Type B pancreatic cell (in vitro differentiated cells): ENCODE measurements at places on chromosomes 5 and 9. TPM values are rescaled to one million over a fixed set of nuclear protein-coding genes. Genes with fewer than 3 reads are reported as not detected.
A peak's percentile ranks its signal among the peaks of the same experiment; 100 is the strongest.

The CDH12 gene
- 7.8 and 10.2 TPM in 2 replicates for total RNA-seq

The DAP gene
- 82.7 and 102 TPM in 2 replicates for total RNA-seq

The DRD1 gene
- 0.17 and 0.87 TPM in 2 replicates for total RNA-seq

DNA sequence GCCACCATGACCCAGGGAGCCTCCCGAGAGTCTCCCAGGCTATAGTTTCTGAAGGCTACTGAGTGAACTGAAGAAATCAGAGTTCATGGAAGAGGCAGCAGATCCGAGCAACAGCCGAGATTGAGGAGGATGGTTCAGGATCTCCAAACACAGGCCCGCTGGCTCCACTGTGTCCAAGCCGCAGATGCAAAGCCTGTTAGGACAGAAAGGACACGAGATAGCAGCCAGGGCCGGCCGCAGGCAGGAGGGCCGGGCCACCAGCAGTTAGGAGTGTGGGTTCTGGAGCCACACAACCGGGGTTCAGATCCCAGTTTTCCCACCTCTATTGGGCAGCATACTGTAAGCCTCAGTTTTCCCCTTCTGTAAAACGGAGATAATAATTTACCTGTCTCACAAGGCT lies 27.7 kb downstream of the NEK6 start:
- no peaks in the 10 kb centered on the region for H3K36me3 ChIP-seq
- H3K4me3 ChIP-seq = peak overlapping the region; percentile 49
- peaks cover 5% of the 10 kb centered on the region for H3K4me1 ChIP-seq
- H3K27ac ChIP-seq = no peak overlapping the region
- no peak for DNase-seq

GRCh38 chr9:123823194-123823947 lies 106.6 kb downstream of the DENND1A start:
- peaks cover 5% of the 10 kb centered on the region for H3K36me3 ChIP-seq
- no peak for DNase-seq
- no peaks in the 10 kb centered on the region for H3K27me3 ChIP-seq
- no peaks in the 10 kb centered on the region for H3K4me1 ChIP-seq
- no peak overlapping the region for H3K4me3 ChIP-seq
- H3K27ac ChIP-seq = no peak overlapping the region
